Omental fat pad (tissue), 4 donors: ENCODE measurements at places on chromosomes 6 and 20. TPM values are rescaled to one million over a fixed set of nuclear protein-coding genes. Genes with fewer than 3 reads are reported as not detected.

- DNase-seq = no peak
Measured at GRCh38 chr6:106642476-106642875, 13.1 kb downstream of the QRSL1 start.

DNA sequence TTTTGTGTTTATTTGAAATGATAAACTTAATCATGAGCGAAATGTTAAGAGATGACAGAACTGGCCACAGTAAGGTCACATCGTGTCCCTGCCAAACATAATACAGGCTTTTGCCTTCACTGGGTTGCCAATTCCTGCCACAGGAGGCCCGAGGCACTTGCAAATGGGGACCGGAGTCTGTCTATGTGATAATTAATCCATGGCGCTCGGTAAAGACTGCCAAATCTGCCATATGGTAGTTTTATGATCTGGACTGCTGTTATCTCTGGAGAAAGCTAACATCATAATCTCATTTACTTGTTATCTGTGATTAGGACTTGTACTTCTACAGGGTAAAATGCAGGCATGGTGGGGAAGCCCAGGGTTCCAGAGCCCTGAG, 170.5 kb upstream of the TSHZ2 start:
- no peak for DNase-seq

Gene NKX2-2
- not detected for total RNA-seq

- DNase-seq = no peak
Measured at GRCh38 chr20:25257756-25258475, 10.0 kb downstream of the PYGB start.

Gene RAET1G
- total RNA-seq = 3.6 TPM

GRCh38 chr6:159142531-159142930, 26.7 kb upstream of the FNDC1 start:
- no peak for DNase-seq
